Kidney (tissue), 22 donors: ENCODE measurements at places on chromosomes 7 and 10. TPM values are rescaled to one million over a fixed set of nuclear protein-coding genes. Genes with fewer than 3 reads are reported as not detected.

PLEKHS1 gene
- total RNA-seq: 0.41 TPM

DNA sequence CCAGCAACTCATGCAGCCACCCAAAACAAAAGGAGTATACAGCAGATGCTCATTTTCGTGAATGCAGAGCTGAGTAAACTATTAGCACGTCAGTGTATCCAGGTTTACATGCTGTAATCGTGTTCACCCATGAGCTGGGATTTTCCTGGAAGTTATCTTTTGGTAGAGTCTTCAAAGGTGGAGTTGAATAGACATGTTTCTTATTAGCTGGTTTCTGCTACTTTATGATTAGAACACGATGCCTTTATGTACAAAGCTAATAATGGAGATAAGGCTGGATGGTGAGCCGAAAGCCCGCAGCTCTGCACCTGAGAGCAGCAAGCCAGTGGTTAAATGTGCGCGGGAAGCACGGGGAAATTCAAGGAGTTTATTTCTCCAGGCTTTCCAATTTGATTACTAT, 123.8 kb downstream of the ADARB2 start:
- no peak overlapping the region for H3K27ac ChIP-seq
- H3K4me3 ChIP-seq: no peak overlapping the region
- no peak for DNase-seq
- peaks cover 11% of the 10 kb centered on the region for H3K27me3 ChIP-seq
- H3K36me3 ChIP-seq: no peaks in the 10 kb centered on the region
- no peaks in the 10 kb centered on the region for H3K4me1 ChIP-seq

DNA sequence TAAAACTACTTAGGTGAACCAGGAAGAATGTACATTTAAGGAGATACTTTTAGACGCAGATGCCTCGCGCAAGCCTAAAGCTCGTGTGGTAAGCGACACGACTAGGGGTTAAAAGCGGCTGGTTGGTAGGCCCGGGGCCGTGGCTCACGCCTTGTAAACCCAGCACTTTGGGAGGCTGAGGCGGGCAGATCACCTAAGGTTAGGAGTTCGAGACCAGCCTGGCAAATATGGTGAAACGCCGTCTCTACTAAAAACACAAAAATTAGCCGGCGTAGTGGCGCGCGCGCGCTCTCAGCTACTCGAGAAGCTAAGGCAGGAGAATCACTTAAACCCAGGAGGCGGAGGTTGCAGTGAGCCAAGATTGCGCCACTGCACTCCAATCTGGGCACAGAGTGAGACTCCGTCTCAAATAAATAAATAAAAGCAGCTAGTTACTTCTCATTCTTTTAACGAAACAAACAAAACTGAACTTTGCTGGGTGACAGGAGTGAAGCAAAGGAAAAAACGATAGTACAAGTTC, 879 bp downstream of the NUDT5 start:
- peak overlapping the region; percentile 92 for H3K27ac ChIP-seq
- H3K4me3 ChIP-seq: peak overlapping the region; percentile 100
- H3K4me1 ChIP-seq: no peaks in the 10 kb centered on the region
- H3K27me3 ChIP-seq: no peaks in the 10 kb centered on the region
- peaks cover 2% of the 10 kb centered on the region for H3K36me3 ChIP-seq

- no peaks in the 10 kb centered on the region for H3K27me3 ChIP-seq
- DNase-seq: peak; percentile 41
- H3K4me3 ChIP-seq: no peak overlapping the region
- no peaks in the 10 kb centered on the region for H3K4me1 ChIP-seq
- no peaks in the 10 kb centered on the region for H3K36me3 ChIP-seq
These were observed 8.9 kb downstream of the FBXL13 start for GRCh38 chr7:103065667-103066066.

NUTM2E gene
- total RNA-seq: 0.16 TPM
